ENCODE measurements at places on chromosomes 16 and 17. TPM values are rescaled to one million over a fixed set of nuclear protein-coding genes. Genes with fewer than 3 reads are reported as not detected.

DNA sequence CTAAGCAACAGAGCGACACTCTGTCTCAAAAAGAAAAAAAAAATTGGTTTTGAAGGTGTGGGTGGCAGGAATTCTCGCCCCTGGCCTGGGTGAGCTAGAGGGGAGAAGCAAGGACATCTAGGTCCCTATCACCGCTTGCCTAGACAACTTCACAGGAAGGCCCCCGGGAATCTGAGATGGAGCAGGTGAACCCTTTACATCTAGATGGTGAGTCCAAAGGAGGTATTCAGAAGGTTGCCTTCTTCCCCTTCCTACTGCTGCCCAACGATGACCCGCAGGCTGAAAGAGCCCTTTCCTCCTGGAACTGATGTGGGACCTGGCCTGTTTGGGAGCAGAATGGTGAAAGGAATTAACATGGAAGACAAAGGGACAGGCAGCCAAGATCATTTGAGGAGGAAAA is 1.3 kb upstream of the CRYBA1 start:
- DNase-seq = no peak

DNA sequence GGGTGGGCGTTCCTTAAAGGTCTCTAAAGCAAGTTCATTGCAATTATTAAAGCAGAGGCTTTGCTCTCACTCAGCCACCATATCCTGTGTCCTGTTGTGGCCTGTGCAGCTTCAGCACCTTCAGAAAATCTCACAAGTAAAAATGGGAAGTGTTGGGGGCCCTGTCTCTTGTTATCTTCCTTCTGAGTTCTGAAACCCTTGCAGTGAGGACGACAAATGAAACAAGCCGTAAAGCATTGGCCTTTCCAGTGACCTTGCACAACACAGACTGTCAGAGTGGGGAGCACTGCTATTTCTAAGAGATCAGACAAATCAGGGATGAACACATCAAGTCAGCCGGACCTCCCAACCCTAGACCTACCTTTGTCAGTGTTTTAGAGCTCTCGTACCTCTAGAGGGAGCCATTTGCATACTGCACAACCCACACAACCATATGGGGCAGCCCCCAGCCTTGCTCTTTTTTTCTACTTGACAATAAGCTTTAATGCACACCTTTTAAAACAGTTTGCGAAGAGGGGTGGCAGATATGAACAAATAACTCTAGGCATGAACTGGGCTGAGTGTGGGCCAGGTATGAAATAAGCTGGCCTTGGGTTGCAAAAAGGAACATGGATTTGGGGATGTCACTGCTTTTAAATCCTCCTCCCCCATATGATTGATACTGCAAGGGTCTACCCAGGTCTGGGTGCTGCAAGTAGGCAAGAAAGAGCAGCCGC is 89.8 kb downstream of the KATNIP start:
- peak; percentile 18 for DNase-seq

GRCh38 chr17:29151567-29151966 is 28.6 kb downstream of the MYO18A start:
- no peak for DNase-seq

GRCh38 chr17:80109713-80110446 is 8.5 kb downstream of the GAA start:
- no peak for DNase-seq

DNA sequence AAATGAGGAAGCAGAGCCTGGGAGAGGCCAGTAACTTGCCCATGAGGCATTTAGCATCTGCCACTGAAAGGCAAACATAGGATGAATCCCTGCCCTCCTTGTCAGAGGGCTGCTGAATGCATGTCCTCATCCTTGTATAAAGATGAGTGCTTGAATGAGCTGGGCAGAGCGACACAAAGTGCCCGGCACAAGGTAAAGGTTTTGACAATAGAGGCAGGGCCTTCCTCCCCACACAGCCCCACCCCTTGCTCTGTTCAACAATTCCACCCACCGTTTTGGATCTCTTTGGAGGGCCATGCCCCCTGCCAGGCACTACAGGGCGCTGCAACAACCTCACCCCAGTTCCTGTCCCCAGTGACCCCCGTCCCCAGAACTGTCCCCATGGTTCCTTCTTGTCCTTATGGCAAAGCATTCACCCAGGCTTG is 1.4 kb upstream of the KRT19 start:
- DNase-seq = no peak

- peak; percentile 2 for DNase-seq
These were observed 32.3 kb upstream of the CAPN15 start for GRCh38 chr16:495127-495748.

DNA sequence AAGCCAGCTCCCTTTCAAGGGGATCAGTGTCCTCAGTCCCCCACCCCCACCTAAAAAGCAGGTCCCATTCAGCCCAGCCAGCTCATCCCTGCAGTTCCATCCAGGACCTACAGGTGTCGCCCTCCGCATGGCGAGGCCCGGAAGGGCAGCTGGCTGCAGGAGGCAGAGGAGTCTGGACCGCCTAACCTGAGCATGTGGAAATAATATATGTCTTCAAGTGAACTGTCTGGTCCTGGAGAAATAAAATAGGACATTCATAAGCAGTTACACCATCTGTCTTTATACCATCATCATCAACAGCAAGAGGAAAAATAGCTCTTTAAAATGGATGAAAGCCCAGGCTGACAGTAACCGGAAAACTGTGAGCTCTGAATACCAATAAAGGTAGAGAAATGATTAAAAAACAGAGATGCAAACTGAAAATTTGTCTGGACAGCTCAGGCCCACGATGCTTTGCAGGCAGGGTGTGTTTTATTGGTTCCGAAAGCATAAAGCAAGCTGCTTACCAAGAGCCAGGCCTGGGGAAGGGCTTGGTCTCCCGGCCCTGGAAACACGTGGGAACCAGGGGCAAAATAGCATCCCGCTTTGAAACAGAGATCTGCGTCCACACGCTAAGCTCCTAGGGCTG is 215.2 kb downstream of the ZFHX3 start:
- no peak for DNase-seq

GRCh38 chr16:11583166-11583565 is 3.6 kb downstream of the LITAF start:
- no peak for DNase-seq

- DNase-seq = no peak
These were observed 74.1 kb downstream of the KLHDC4 start for GRCh38 chr16:87691686-87692079.

- no peak for DNase-seq
These were observed 213.0 kb downstream of the HS3ST3B1 start for GRCh38 chr17:14513835-14514234.

- DNase-seq = peak; percentile 3
These were observed 885.8 kb downstream of the KCNJ2 start for GRCh38 chr17:71055128-71055527.

DNA sequence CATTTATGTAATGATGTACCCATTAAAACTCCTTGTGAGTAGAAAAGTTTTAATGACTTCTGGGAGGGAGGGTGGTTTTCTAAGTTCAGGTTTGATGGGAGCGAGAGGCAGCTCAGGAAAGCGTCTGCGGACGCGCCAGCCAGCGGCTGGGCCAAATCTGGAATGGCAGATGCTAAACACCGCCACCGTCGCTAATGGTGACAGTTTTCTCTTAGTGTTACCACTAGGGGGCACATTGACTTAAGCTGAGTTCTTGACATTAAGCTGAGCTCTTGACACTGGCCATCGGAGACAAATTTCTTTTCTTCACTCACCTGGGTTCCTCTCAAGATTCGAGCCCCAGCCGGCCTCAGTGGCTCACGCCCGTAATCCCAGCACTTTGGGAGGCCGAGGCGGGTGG is 6.7 kb downstream of the TRPV1 start:
- no peak for DNase-seq

DNA sequence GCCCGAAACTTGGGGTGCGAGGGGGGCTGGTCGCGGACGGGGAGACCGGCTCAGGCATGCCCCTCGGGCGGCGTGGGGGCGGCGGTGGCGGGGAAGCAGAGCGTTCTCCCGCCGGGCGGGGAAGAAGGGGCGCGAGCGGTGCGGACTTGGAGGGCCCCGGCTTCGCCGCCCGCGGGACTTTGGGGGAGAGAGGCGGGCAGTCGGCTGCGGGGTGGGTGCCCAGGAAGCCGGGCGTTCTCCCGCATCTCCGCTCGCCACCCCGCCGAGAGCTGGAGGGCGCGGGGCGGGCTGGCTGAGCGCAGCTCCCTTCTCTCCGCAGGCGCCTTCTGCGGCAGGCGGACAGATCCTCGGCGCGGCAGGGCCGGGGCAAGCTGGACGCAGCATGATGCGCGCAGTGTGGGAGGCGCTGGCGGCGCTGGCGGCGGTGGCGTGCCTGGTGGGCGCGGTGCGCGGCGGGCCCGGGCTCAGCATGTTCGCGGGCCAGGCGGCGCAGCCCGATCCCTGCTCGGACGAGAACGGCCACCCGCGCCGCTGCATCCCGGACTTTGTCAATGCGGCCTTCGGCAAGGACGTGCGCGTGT is 772 bp downstream of the NTN1 start:
- DNase-seq = no peak

DNA sequence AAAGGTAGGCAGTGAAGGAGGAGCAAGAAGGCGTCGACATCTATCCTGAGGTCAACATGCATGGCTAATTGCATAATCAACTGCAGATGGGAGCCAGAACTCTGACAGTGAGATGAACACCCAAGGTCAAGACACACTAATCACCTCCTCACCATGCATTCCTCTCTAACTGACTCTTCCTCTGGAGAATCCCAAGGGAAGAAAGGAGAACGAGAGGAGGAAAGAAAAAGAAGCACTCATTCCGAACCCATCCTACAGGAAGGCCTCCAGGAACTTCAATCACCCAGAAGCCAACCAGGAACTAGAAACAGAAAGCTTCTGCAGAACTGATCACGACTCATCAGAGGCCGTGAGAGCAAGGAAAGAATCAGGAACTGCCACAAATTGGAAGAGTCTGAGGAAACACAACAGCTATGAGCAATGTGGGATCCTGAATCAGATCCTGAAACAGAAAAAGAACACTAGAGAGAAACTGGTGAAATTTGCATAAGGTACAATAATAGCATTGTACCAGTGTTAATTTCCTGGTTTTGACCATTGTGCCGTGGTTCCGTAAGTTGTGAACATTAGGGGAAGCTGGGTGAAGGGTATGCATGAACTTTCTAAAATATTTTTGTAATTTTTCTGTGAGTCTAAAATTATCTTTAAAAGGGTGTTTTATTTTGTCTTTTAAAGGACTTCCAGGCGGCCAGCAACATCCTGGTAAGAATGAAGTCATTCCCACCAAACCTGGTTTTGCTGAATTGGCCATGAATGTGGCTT is 10.0 kb upstream of the BEAN1 start:
- no peak for DNase-seq

DNA sequence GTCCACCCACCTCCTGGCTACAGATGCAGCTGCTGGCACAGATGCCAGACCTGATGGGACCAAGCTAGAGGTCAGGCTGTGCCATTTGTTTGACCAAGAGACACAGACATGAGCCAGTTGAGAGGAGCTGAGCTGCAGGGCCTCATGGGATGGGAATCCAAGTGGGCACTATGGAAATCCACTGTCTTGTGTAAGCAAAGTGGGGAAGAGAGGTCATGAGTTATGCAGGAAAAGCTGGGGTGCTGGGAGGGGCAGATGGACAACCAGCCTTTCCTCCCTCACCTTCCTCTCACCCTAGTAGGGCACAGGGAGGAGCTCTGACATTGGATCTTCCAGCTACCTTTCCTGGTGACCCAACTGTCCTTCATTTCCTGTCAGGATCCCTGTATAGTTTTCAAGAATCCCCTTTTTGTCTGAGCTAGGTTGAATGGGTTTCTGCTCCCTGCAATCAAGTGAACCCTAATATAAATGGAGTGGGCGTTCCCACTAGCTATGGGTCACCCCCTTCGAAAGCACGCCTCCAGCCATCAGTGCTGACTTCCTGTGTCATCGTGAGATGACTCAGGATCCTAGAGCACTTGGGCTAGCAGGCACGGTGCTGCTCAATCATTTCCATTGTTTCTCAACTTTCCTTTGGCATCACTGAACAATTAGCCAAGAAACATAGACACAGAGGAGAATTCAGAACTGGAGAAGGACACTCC is 13.6 kb downstream of the ATPAF2 start:
- DNase-seq = no peak

GRCh38 chr17:58686980-58687379 is 4.9 kb downstream of the TEX14 start:
- DNase-seq = no peak

DNA sequence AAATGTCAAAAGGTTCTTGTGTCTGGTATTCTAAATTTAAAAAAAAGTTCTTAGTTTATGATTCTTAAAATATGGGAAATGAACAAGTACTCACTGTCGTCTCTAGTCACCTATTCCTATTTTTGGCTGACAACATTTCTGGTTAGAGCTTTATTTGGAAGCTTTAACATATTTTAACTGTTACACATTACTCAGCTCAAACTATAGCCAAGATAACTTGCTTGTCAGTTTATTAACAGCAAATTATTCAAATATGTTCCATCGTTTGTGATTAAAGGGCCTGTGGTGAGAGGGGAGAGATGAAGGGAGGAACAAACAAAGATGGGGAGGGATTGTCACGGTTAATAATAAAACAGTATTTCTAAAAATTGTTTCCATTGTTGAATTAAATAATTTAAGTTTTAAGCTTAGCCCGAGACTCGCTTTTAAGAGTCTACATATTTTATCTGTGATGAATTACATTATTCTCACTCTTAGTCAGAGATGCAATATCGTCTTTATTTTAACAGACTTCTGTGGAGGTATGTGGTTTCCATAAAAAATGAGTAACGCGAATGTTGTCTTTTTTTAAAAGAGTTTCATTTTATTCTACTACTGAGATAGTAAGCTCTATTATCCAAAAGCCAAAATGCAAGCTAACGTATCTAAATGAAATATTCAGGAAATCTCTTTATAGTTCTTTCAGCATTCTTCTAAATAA is 321.9 kb upstream of the PMFBP1 start:
- peak; percentile 2 for DNase-seq

DNA sequence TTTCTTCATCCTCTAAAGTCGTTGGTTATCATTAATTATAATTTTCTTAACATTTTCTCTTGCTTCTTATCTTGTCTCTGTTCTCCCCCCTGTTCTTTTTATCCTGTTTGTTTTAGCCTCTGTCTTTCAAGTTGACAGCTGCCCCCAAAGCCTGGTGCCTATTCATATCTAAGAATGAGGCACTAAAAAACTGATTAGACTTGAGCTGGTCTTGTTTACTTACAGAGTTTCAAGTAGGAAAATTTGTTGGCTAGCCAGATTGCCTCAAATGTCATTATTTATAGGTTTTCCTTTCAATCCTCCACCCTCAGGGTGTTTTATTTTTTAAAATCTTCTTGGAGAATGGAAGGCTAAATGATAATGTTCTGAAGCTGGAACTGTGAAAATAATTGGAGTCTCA is 236.0 kb downstream of the UTP18 start:
- no peak for DNase-seq

PPY gene
- polyA plus RNA-seq = not detected

OTOP3 gene
- polyA plus RNA-seq = not detected

RILP gene
- polyA plus RNA-seq = 9.3 TPM

TAT gene
- not detected for polyA plus RNA-seq

CASKIN1 gene
- polyA plus RNA-seq = 0.02 TPM

SMIM36 gene
- polyA plus RNA-seq = not detected

ZNF385C gene
- not detected for polyA plus RNA-seq

PRDM7 gene
- not detected for polyA plus RNA-seq

PPP1R27 gene
- polyA plus RNA-seq = not detected

OR4D1 gene
- polyA plus RNA-seq = not detected
